GM12878 (cell line): ENCODE measurements at places on chromosomes 12 and 14. TPM values are rescaled to one million over a fixed set of nuclear protein-coding genes. Genes with fewer than 3 reads are reported as not detected.

The TSPAN11 gene
- not detected in 2 replicates for polyA plus RNA-seq

The DTX1 gene
- 0.09 and 0.11 TPM in 2 replicates for polyA plus RNA-seq

- no peak overlapping the region for H3K27ac ChIP-seq
- H3K4me1 ChIP-seq, result no peaks in the 10 kb centered on the region
- no peak overlapping the region for H3K4me3 ChIP-seq
- H3K27me3 ChIP-seq, result no peaks in the 10 kb centered on the region
- no peaks in the 10 kb centered on the region for H3K36me3 ChIP-seq
Observed at GRCh38 chr12:30877105-30877875, 49.3 kb upstream of the TSPAN11 start.

DNA sequence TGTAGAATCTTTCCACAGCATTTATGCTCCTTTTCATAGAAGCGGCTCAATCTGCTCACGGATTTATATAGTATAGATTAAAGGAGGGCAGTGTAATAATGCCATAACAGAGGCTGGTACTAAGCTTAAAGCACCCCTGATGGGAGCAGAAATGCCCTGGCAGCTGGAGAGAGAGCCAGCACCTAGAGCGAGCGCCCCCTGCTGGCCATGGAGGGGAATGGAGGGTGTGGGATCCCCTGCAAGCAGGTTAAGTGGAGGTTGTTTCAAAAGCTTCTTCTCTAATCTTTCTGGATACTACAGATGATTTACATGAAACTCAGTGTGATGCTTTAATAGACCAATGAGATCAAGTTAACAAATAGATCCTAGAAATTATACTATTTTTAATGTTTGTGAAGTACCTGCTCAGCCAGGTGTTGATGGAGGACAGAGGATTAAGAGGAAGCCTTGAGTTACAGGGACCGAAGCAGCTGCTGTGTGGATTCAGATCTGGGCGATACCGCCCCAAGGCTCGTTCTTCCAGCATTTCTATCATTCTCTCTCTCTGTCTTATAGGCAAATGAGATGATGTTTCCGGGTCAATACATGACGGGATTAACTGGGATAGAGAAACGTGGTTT, 1519.3 kb upstream of the TMEM132C start:
- H3K36me3 ChIP-seq, result no peaks in the 10 kb centered on the region

DNA sequence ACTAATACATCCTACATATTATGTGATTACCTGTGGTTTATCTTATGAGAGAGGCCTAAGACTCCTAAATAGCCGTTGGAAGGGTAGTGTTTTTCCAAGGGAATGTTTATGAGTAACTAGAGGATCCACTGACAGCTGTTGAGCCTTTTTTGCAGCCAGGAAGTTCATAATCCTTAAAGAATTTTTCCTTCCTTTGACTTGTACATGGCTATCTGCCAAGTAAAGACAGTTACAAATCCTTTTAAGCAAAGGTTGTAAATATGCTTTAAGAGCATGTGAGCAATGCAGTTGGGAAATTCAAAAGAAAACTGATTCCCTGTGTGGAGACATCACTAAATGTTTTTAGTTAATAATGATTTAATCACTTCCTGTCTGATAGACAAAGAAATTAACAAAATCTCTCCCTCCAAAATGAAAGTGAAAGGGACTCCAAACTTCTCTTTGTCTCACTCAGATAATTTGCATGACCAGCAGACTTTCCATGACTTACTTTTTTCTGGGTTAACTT, 333.8 kb downstream of the PDZRN4 start:
- H3K4me3 ChIP-seq, result no peak overlapping the region
- H3K4me1 ChIP-seq, result no peaks in the 10 kb centered on the region
- H3K36me3 ChIP-seq, result no peaks in the 10 kb centered on the region
- peak; percentile 3 for DNase-seq

The TBC1D30 gene
- polyA plus RNA-seq, result 20.0 and 21.0 TPM in 2 replicates

The P2RX2 gene
- polyA plus RNA-seq, result not detected in 2 replicates

DNA sequence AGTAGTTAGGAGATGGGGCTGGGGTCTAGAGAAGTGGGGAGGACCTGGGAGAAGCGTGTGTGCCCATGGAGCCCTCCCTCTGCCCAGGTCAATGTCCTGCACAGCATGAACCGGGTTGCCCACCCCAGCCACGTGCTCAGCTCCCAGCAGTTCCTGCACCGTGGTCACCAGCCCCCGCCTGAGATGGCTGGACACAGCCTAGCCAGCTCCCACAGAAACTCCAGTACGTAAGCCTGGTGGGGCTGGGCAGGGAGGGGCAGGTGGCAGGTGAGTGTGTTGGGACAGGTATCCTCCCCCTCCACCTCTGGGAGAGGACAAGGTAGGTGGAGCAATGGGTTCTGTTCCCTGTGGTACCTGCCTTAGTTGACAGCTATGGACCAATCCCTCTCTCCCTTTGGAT, 20.7 kb downstream of the CLSTN3 start:
- H3K4me3 ChIP-seq, result no peak overlapping the region
- H3K27me3 ChIP-seq, result no peaks in the 10 kb centered on the region
- DNase-seq, result no peak
- no peak overlapping the region for H3K27ac ChIP-seq

The TDRD9 gene
- polyA plus RNA-seq, result not detected in 2 replicates

The MYF6 gene
- polyA plus RNA-seq, result not detected in 2 replicates

The SERPINA5 gene
- polyA plus RNA-seq, result not detected in 2 replicates

- H3K27me3 ChIP-seq, result no peaks in the 10 kb centered on the region
- no peak for DNase-seq
- H3K36me3 ChIP-seq, result no peaks in the 10 kb centered on the region
- H3K4me3 ChIP-seq, result no peak overlapping the region
- H3K4me1 ChIP-seq, result no peaks in the 10 kb centered on the region
Observed at GRCh38 chr12:125512541-125513298, 447.5 kb downstream of the AACS start.

The FBLN5 gene
- 0.29 and 0.36 TPM in 2 replicates for polyA plus RNA-seq

- no peaks in the 10 kb centered on the region for H3K27me3 ChIP-seq
- H3K36me3 ChIP-seq, result peaks cover 6% of the 10 kb centered on the region
- H3K4me1 ChIP-seq, result peaks cover 33% of the 10 kb centered on the region
- H3K4me3 ChIP-seq, result peak overlapping the region; percentile 74
- DNase-seq, result peak; percentile 54
Observed at GRCh38 chr14:50821510-50822464, 9.2 kb downstream of the NIN start.

DNA sequence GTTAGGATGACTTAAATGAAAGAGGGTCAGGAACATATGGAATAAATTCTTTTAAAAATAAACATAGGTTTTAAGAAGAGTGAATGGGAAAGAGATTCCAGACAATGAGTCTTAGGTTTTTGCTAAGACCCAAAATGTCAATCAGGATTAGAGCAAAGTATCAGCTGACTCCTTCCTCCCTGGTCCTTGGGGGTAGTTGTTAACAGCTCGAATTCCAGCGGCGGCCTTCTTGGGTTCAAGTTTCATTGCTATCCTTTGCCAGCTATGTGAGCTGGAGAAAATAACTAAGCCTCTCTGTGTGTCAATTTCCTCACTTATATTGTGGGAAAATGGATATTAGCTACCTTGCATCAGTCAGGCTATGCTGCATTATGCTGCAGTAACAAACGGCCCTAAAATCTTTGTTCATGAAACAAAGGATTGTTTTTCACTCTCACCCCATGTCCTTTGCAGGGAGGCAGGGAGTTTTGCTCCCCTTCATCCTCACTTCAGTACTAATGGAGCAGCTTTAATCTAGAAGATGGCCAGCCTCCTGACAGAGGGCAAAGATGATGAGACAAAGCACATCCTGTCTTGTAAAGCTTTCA, 83.8 kb upstream of the RFLNA start:
- H3K4me1 ChIP-seq, result no peaks in the 10 kb centered on the region
- no peaks in the 10 kb centered on the region for H3K36me3 ChIP-seq

GRCh38 chr14:105503935-105504692, 13.1 kb downstream of the TEDC1 start:
- no peaks in the 10 kb centered on the region for H3K4me1 ChIP-seq
- no peaks in the 10 kb centered on the region for H3K36me3 ChIP-seq
- no peak overlapping the region for H3K4me3 ChIP-seq
- no peak overlapping the region for H3K27ac ChIP-seq

- H3K4me1 ChIP-seq, result peaks cover 4% of the 10 kb centered on the region; the same call in 1 of the 2 replicates
- no peaks in the 10 kb centered on the region for H3K36me3 ChIP-seq
- no peaks in the 10 kb centered on the region for H3K27me3 ChIP-seq
- no peak for DNase-seq
- H3K27ac ChIP-seq, result no peak within 1 kb of the TSS
Observed at GRCh38 chr12:130953771-130954543, at the start of gene ADGRD1. ADGRD1 (plus strand) TSS chr12:130953907; CDS start chr12:130954466, 559 bp downstream.

DNA sequence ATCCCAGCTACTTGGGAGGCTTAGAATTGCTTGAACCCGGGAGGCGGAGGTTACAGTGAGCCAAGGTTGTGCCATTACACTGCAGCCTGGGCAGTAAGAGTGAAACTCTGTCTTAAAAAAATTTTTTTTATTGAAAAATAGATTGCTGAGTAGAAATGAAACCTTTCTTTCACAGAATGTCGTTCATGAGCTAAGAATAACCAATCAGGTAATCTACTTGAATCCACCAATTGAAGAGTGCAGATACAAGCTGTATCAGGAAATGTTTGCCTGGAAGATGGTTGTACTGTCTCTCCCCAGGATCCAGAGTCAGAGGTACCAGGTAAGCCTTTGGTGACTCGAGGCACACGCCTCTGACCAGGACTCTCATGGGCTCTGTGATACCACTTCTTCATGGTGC, 27.0 kb downstream of the DYNC1H1 start:
- peaks cover 29% of the 10 kb centered on the region for H3K4me1 ChIP-seq
- peak; percentile 34 for DNase-seq
- peaks cover 26% of the 10 kb centered on the region for H3K36me3 ChIP-seq
- H3K4me3 ChIP-seq, result peak overlapping the region; percentile 36; the same call in 1 of the 2 replicates
- H3K27me3 ChIP-seq, result no peaks in the 10 kb centered on the region

DNA sequence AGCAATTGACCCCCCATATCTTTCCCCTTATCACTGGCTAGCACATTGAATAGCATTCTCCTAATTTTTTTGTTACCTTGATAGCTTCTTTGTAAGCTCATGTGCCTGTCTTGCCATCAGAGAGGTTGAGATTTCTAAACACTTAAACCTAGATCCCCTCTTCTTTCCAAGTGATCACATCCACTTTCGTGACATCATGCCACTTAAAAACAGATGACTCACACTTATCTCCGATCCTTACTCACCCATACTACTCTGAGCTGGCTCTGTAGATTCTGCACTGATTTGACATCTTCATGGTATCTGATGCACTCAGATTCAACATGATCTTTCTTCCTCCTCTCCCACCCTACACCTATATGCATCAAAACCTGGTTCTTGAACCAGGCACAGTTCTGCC, 10.5 kb downstream of the GPR137C start:
- H3K4me1 ChIP-seq, result no peaks in the 10 kb centered on the region
- no peak overlapping the region for H3K27ac ChIP-seq
- H3K36me3 ChIP-seq, result no peaks in the 10 kb centered on the region
- H3K27me3 ChIP-seq, result no peaks in the 10 kb centered on the region

DNA sequence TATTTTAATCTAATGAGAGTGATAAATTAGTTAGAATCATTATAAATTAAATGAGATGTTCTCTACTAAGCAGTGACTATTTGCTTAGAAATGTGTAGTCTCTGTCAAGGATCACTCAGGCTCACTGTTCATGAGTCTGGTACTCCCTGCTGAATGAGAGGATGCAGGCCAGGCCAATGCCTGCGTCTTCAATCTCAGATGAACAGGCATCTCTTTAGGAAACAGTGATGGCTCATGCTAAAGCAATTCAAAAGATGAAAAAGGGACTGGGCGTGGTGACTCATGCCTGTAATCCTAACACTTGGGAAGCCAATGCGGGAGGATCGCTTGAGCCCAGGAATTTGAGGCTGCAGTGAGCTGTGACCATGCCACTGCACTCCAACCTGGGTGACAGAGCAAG, 106.8 kb downstream of the ZFC3H1 start:
- H3K27me3 ChIP-seq, result no peaks in the 10 kb centered on the region
- no peaks in the 10 kb centered on the region for H3K36me3 ChIP-seq
- DNase-seq, result no peak
- H3K4me3 ChIP-seq, result no peak overlapping the region
- H3K4me1 ChIP-seq, result no peaks in the 10 kb centered on the region
- H3K27ac ChIP-seq, result no peak overlapping the region

DNA sequence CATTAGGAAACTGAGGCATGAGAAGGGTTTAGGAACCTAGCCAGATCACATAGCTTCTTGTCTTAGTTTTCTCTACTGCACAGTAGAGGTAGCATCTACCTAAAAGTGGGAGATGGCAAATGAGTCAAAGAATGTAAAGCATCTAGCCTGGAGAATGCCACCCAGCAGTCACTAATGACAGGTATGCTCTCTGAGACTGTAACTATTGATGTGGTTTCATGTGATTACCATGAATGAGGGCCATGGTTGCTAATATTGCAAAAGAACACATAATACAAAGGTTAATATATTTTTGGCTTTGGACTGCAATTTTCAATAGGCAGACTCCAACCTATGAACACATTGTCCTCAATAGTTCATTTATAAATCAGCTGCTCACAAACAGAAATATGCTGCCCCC, 389.9 kb downstream of the GRIN2B start:
- no peak for DNase-seq
- H3K36me3 ChIP-seq, result no peaks in the 10 kb centered on the region
- H3K4me1 ChIP-seq, result no peaks in the 10 kb centered on the region; the same call in 1 of the 2 replicates
- no peak overlapping the region for H3K27ac ChIP-seq
- H3K27me3 ChIP-seq, result peaks cover 2% of the 10 kb centered on the region; the same call in 1 of the 2 replicates
- no peak overlapping the region for H3K4me3 ChIP-seq

DNA sequence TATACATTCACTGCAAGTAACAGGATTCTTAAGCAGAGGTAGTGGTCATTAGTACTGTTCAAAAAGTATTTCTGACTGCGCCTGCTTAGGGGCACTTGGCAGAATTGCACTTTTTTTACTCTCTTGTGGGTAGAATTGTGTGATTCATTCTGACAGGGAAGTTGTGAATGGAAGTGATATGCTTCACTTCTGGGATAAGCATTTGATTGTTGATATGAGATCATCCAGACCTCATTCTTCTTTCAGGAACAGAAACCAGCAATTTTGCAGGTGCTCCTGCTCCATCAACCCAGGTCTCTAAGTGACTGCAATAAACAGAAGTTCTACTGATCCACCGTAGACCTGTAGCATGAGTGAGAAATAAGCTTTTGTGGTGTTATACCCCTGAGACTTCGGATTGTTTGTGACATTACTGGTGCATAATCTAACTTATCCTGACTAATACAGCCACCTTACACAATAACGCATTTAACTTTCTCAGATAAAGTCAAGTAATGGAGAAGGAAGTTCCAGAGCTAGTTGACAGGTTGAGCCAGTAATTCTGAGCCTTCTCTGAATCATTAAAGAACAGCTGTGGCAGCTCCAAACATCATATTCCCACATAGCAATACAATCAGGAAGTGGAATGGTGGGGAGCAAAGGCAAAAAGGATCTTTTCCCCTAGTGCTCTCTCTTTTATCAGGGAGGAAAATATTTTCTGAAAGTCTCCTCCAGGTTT, 387.9 kb downstream of the SYT1 start:
- no peaks in the 10 kb centered on the region for H3K4me1 ChIP-seq
- DNase-seq, result no peak
- no peaks in the 10 kb centered on the region for H3K27me3 ChIP-seq
- H3K36me3 ChIP-seq, result no peaks in the 10 kb centered on the region
- no peak overlapping the region for H3K27ac ChIP-seq
